ENCODE measurements at places on chromosomes 2 and 18.

DNA sequence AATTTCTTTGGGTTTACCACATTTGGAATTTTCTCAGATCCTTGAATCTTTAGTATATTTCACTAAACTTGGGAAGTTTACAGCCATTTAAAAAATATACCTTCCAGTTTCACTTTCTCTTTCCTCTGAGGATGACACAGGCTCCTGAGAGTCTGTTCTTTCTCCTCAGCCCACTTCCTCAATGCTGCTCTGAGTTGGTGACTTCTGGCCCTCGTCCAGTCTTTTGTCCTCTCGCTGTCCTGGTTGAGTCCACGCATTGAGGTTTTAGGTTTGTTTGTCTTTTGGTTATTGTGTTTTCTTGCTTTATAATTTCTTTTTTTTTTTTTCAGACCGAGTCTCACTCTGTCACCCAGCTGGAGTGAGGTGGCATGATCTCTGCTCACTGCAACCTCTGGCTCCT, 40.7 kb upstream of the GALR1 start:
- DNase-seq = no peak

- DNase-seq = no peak
Measured at GRCh38 chr18:54787121-54787520, 41.2 kb upstream of the RAB27B start.

- no peak for DNase-seq
Measured at GRCh38 chr2:164061129-164061746, 325.4 kb upstream of the FIGN start.

GRCh38 chr18:75130591-75131328, 78.2 kb downstream of the PTGR3 start:
- DNase-seq = no peak

GRCh38 chr2:191910518-191910917, 63.6 kb upstream of the CAVIN2 start:
- no peak for DNase-seq

GRCh38 chr2:233414777-233415570, 60.7 kb downstream of the DGKD start:
- DNase-seq = no peak

DNA sequence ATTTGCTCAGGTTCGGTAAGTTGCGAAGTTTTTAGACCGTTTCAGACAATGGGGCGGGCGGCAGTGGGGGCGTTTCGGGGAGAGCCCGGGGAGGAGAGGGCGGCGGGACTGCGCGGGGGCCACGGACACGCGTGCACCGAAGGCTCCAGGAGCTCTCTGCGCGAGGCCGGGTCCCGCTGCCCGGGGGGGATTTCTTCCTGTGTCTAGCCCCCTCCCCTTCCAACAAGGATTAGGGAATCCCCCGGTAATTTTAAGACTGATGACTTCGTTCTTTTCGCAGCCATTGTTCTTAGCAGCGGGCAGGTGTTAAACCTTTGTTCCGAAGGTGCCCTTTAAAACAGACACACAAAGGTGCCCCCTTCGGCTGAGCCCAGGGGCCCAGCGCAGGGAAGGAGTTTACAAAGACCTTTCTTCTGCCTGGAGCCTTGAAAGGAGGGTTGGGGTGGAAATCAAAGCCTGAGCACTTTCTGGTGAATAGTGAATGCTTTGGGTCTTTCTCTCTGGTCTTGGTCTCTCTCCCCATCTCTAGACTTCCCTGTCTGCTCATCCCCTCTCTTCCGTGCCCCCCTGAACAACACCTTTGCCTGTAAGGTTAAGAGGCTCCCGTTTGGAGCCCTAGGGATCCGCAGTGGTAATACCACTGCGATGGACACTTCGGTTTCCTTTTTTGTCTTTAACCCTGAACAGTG, 2.1 kb downstream of the TRIB2 start:
- DNase-seq = no peak

DNA sequence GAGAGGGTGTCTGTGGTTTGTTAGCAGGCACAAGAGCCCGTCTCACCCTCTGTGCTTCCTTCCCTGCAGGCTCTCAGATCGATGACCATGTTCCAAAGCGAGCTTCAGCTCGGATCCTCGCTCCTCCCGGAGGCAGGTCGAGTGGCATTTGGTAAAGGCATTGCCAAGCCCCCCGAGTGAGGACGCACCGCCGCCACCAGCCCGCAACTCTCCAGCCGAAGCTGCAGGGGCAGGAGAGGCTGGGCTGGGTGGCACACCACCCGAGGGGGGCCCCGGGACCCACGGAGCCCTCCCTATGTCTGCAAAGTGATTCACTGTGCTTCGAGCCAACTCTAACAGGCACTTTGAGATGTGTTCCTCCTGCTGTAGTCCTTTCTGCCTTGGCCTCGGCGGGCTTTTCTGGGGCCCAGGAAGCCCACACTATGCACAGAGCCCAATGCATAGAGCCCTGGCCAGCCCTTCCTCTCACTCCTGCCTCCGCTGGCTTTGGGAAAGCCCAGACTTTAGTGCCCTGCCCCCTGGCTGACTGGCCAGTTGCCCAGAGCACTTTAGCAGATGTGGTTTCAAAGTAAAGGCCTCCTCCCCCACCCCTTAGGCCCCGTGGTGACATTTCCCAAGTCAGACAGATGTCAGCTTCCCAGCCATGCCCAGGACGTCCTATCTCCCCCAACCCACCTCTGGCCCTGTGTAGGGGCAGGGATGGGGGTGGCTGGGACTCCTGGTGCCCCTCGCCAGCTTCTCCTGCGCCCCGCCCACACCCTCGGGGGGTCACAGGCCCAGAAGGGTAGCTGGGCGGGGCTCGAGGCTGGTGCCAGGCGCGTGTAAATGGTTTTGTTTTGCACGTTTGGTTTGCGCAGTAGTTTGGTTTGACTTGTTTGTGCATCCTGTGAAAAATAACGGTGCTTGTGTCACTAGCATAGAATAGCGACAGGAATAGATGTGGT, 23.3 kb upstream of the MAPRE3 start:
- DNase-seq = no peak

DNA sequence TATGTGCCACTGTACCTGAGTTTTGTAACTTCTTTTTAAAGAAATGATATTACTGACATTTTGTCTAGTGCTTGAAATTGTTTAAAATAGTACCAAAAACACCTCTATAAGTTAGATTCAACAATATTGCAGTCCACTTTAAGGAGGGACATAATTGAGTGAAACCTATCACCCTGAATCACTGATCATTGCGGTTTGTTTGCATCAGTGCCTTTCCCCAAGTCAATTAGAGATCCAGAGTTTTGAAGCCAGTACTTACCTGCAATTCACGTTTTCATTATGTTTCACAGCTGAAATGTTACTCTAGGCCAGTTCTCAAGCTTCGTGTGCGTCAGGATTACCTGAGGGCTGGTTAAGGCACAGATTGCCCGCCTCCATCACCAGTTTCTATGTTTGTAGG, 26.6 kb upstream of the DLX1 start:
- no peak for DNase-seq

DNA sequence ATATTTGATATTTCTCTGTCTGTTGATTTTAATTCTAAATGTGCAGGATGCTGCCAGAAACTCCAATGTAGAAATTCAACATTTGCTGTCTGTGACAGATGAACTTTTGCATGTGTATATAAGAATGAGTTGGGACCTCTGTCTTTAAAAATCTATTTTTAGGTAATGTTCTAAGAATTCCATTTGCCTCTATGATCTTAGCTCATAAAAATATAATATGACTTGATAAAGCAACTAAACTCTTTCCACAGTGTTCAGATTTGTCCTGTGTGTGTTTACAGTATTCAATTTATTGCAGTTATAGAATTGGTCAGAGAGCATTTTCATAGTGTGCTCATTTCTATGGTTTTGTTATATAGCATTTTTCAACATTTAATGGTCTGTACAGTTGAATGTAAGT, 33.6 kb downstream of the RNMT start:
- DNase-seq = no peak

GRCh38 chr2:206368933-206369569, 74.3 kb upstream of the ADAM23 start:
- DNase-seq = no peak

DNA sequence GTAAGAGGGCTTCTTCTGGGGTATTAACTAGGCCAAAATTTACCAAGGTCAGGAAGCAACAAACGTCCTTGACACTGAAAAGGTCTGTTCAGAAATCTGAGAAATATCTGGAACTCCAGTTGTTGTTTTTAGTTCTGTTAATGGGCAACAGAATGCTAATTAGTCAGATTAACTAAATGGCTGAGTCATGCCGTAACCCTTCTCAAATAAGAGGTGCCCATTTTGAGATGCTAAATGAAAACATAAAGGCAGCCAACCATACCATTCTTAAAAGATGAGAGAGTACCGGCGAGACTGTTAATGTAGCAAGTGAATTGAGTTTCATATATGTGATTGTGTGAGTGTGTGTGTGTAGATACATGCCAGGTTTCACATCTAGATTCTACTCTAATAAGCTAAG, 147.9 kb upstream of the GAREM1 start:
- no peak for DNase-seq

Measured in stimulated activated CD8-positive, alpha-beta memory T cell treated with anti-CD3 and anti-CD28 coated beads, Interleukin-7, amount 100 ng/mL, for 1 hour (primary cell).